ENCODE measurements at places on chromosomes 13 and 19. TPM values are rescaled to one million over a fixed set of nuclear protein-coding genes. Genes with fewer than 3 reads are reported as not detected.

The MVB12A gene
- total RNA-seq = 16.8 TPM

DNA sequence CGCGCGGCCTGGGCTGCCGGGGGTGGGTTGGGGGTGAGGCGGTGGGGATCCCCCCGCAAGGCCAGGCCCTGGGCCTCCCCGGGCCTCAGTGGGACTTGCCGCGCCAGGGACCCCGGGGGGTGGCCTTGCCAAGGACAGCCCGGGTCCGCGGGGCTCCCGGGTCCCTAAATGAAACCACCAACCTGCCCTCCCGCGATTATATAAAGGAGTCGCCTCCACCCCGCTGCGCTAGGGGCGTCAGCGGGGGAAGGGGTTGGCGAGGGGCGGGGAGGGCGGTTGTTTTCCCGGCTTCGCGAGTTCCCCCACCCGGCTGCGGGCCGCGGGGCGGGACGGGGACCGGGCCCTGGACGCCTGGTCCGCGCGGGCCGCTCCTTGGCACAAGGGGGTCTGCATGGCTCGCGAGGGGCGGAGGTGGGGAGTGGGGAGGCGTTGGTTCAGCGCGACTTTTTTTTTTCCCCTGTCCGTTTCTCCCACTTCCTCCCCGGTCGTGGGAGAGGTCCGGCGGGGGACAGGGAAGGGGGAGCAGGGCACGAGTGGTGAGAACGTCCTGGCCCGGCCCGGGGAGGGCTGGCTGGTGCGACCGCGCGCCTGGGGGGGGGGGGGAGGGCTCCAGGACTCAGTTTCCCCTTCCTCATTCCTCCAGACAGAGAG is 822 bp upstream of the ZBTB7A start:
- peak; percentile 56 for DNase-seq

GRCh38 chr13:95185311-95185710 is 115.9 kb downstream of the ABCC4 start:
- no peak for DNase-seq

The ZNF28 gene
- 2.4 TPM for total RNA-seq

DNA sequence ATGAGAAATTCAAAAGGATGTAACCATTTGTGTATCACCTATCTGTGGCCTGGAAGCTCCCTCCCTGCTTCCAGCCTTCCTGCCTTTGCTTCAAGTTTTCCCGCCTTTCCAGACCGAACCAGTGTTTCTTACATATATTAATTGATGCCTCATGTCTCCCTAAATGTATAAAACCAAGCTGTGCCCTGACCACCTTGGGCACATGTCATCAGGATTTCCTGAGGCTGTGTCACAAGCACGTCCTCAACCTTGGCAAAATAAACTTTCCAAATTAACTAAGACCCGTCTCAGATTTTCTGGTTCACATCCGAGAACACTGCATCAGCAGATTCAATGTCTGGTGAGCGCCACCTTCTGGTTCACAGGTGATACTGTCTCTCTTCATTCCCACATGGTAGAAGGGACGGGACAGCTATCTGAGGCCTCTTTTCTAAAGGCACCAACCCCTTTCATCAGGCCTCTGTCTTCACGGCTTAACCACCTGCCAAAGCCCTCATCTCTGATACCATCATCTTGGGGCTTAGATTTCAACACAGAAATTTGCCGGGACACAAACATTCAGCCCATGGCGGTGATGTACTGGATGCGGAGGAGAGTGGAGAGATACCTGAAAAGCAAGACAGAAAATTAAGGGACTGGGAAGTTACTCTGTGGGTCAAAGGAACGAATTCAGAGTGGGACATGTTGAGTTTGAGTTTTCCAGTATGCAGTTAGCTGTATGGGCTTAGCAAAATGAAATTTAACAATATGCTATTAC is 58.7 kb upstream of the PABPC3 start:
- no peak for DNase-seq

The ATP1A3 gene
- total RNA-seq = not detected

- DNase-seq = no peak
Observed at GRCh38 chr13:35481777-35482176, 5.3 kb upstream of the MAB21L1 start.

DNA sequence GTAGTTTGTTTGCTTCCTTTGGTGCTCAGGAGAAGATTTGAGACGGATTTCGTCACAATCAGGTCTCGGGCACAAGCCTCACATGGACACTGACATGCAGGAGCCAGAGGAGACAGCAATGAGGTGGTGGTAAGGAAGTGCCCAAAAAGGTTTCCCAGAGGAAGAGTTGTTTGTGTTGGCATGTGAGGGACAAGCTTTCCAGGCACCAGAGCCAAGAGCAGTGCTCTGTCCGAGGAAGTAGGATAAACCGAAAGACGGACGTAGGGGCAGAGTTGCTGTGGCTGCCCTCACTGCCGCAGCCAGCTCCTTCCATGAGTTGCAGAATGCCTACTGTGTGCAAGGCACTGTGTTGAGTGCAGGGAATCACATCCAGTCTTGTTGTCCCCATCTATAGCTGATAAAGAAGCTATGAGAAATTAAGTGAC is 27.7 kb downstream of the SAE1 start:
- DNase-seq = no peak

The SIGLEC12 gene
- 0.13 TPM for total RNA-seq

- DNase-seq = no peak
Observed at GRCh38 chr19:15112385-15112784, 5.2 kb downstream of the SYDE1 start.

DNA sequence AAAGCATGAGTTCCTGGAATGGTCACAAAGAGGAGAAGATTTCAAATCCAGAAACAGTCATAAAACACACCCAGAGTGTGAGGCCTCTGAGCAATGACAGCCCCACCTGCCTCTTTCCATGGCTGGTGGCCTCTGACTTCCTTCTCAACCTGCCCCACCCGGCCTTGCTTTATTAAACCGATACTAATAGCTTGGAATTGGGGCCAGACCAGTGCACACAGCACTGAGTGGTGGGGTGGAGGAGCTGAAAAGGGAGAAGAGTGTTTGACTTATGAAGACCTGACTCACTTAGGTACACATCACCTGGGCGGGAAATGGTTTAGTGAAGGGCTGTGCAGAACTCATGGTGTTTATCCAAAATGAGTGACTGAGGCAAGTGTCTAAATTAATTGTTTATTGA is 20.7 kb upstream of the CEACAM6 start:
- DNase-seq = no peak

GRCh38 chr19:10334588-10335351 is 1.4 kb upstream of the RAVER1 start:
- DNase-seq = peak; percentile 98

DNA sequence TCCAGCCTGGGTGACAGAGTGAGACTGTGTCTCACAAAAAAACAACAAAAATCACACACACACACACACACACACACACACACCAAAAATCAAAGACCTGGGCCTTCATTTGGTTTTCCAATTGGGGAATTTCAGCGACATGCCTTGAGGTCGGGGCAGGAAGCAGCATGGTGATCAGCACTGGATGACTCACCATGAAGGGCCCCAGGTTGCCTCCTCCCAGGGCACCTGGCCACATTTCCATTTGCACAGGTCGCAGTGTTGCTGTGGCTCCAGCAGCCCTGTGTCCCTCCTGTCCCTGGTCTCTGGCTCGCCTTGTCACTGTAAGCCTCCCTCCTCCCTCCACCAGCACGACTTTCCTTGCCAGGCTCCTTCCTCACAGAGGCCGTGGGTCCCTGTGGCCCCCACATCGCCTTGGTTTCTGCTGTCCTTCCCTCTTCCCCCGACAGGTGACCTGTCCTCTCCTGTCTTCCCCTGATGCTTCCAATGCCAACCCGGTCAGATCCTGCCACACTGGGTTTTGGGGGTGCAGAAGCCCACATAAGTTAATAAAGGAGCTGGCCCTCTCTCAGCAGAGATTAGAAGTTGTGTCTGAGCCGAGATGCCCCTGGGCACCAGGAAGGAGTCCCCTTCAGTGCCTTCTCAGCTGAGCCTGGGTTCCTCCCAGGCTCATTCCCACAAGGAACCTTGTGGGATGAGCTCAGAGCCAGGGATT is 66.7 kb downstream of the GPR12 start:
- DNase-seq = no peak

DNA sequence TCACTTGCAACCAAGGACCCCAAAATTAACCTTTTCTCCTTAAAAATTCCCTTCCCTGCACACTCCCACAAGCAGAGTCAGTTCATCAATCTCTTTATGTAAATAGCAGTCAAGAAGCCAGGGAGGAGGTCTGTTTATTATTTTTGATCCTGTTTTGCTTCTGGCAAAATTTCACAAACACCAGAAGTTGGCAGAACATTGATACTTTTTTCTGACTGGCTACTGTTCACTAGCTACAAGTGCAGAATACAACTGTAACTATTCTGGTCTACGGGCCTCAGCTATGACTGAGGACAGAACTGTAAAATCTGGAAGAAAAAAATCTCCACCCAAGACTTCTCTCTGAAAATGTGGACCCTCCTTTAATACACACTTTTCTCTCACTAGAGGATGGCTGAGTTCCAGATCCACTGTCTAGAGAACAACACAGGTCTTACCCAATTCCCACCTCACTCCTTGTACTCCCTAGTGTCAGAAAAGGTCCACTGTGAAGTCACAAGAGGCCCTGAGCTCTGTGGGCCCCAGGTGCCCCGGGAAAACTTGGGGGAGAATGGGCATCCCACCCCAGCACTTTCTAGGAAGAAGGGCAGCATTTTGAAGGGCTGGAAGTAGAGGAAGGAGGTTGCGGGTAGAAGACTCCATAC is 14.5 kb downstream of the STARD13 start:
- no peak for DNase-seq

DNA sequence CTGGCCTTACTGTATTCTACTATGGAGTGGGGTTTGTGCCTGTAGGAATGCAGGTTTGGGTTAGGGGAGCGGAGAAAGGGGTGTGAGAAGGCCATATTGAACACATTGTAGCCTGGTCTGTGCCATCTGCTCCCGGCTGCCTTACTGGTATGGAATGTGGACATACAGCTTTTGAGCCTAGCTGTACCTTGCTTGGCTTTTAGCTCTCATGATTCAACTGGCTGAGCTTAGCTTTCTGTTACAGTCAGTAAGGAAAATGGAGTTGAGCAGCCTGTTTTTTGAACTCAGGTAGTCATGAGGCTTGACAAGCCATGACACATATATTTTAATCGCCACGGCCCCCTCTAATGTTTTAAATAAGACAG is 41.6 kb downstream of the ARHGAP35 start:
- DNase-seq = no peak

The ATP4B gene
- not detected for total RNA-seq

The NAXD gene
- 29.9 TPM for total RNA-seq

DNA sequence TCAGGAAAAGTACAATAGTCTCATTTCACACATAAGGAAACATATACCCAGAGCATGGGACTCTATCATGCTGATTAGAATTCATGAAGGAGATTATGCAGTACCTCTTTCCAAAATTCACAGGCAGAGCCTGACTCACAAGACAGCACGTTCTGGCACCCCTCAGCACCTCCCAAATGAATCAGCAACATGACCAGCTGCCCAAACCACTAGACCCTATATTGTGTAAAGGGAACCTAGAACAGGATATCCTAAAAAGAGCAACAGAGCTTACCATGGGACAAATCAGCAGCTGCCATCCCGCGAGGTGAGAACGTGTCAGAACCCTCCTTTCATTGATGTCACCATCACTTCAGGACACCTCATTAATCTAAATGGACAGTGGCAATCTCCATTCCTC is 2.5 kb downstream of the ZNF426 start:
- DNase-seq = no peak

The MBOAT7 gene
- total RNA-seq = 17.8 TPM

- no peak for DNase-seq
Observed at GRCh38 chr19:10109528-10109927, 2.0 kb upstream of the P2RY11 start.

The LGALS14 gene
- total RNA-seq = not detected

DNA sequence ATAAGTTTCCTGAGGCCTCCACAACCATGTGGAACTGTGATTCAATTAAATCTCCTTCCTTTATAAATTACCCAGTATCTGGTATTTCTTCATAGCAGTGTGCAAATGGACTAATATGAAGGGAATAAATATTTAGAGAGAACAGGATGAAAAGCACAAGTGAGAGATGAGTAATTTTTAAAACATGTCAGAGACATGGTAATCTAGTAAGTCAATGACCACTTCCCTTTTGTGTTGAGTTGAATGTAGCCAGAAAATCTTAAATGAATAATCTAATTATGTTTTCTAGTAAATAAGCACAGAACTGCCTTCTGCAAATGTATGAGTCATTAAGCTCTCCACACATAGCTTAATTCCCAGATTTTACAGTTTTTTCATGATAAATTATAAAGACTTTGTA is 524.1 kb upstream of the SLITRK5 start:
- no peak for DNase-seq

GRCh38 chr13:111961236-111961635 is 105.7 kb upstream of the SOX1 start:
- no peak for DNase-seq

DNA sequence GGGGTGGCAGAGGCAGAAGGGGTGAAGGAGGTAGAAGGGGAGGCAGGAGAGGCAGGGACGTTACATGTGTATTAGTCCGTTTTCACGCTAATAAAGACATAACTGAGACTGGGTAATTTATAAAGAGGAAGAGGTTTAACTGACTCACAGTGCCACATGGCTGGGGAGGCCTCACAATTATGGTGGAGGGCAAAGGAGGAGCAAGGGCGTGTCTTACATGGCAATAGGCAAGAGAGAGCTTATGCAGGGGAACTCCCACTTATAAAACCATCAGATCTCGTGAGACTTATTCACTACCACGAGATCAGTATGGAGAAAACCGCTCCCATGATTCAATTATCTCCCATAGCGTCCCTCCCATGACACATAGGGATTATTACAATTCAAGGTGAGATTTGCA is 19.0 kb upstream of the ACOD1 start:
- no peak for DNase-seq

GRCh38 chr13:28820099-28821051 is at the start of gene MTUS2:
MTUS2 (plus strand) TSS chr13:28820339.
- no peak for DNase-seq

GRCh38 chr13:73576291-73576690 is 517.5 kb downstream of the KLF5 start:
- DNase-seq = no peak

The SLC7A10 gene
- total RNA-seq = not detected

GRCh38 chr19:47653856-47654255 is 44.9 kb downstream of the BICRA start:
- DNase-seq = no peak
